Stimulated activated naive B cell treated with anti-CD40 and anti-IgM and Interleukin-4, amounts not matched to agents 10 μg/mL and 1 μg/mL and 100 μg/mL, for 72 hours (primary cell): ENCODE measurements at places on chromosomes 12 and 14.
A peak's percentile ranks its signal among the peaks of the same experiment; 100 is the strongest.

- H3K27ac ChIP-seq = no peak overlapping the region
- no peaks in the 10 kb centered on the region for H3K4me1 ChIP-seq
- H3K4me3 ChIP-seq = no peak overlapping the region
- H3K27me3 ChIP-seq = peaks cover 36% of the 10 kb centered on the region
Measured at GRCh38 chr14:55253276-55253675, 17.9 kb upstream of the FBXO34 start.

DNA sequence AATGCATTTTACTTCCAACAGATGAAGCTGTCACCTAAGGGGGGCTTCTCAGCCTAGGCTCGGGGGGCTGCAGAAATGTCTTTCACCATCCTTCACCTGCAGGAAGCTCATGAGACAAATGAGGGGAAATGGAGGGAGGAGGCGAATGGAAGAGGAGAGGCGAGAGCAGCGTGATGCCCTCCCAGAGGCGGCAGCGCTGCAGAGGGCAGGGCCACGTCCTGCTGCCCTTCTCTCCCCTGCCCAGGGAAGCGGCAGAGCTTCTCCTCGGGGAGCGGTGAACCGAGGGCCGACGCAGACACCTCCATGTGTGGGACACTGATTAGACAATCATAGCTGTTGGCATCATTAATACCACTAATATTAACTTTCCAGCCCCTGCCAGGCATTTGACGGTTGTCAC, 78.3 kb downstream of the SERPINA3 start:
- no peak overlapping the region for H3K27ac ChIP-seq
- no peaks in the 10 kb centered on the region for H3K36me3 ChIP-seq

- H3K36me3 ChIP-seq = peaks cover 72% of the 10 kb centered on the region
- H3K4me3 ChIP-seq = no peak overlapping the region
- peak overlapping the region; percentile 66 for H3K27ac ChIP-seq
- DNase-seq = no peak
- no peaks in the 10 kb centered on the region for H3K27me3 ChIP-seq
- peaks cover 20% of the 10 kb centered on the region for H3K4me1 ChIP-seq
Measured at GRCh38 chr14:105051182-105052109, 13.8 kb downstream of the GPR132 start.

DNA sequence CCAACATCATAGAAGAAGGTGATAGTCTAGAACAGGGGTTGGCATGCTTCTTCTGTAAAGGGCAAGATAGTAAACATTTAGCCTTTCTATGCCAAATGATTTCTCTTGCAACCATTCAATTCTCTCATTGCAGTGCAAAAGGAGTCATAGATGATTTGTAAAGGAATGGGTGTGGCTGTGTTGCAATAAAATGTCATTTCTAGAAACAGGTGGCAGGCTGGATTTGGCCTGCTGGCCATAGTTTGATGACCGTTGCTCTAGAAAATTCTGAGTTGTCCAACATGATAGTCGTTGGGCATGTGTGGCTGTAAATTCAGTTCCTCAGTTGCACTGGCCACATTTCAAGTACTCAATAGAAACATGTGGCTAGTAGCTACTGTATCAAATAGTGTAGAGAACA, 21.7 kb downstream of the SMCO2 start:
- H3K4me3 ChIP-seq = no peak overlapping the region
- no peaks in the 10 kb centered on the region for H3K36me3 ChIP-seq
- H3K4me1 ChIP-seq = peaks cover 6% of the 10 kb centered on the region
- no peak for DNase-seq

- H3K4me1 ChIP-seq = peaks cover 43% of the 10 kb centered on the region
- peak overlapping the region; percentile 90 for H3K4me3 ChIP-seq
- no peaks in the 10 kb centered on the region for H3K27me3 ChIP-seq
Measured at GRCh38 chr14:77033622-77034589, 5.4 kb upstream of the IRF2BPL start.

- no peak for DNase-seq
- no peak overlapping the region for H3K4me3 ChIP-seq
- peaks cover 6% of the 10 kb centered on the region for H3K4me1 ChIP-seq
- H3K36me3 ChIP-seq = peaks cover 19% of the 10 kb centered on the region
Measured at GRCh38 chr12:132754160-132754932, 7.3 kb downstream of the ANKLE2 start.

DNA sequence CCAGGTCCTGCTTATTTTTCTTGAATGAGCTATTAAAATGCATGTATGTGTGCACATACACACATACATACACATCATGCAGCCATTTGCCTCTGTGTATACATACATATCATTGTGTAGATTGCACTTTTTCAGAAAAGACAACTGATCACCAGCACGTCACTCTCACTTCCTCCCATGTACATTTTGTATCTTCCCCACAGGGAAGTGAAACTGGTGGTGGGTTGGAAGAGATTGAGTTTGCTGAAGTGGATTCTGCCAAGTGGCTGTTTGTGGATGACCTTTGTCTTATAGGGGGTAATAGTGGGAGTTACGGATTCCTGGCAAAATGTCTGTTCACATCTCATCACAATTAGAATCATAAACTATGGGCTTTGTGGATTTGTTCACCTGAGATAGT, 448.6 kb downstream of the RAD51B start:
- peak overlapping the region; percentile 97 for H3K27ac ChIP-seq
- H3K4me3 ChIP-seq = peak overlapping the region; percentile 28
- no peaks in the 10 kb centered on the region for H3K27me3 ChIP-seq
- peak; percentile 86 for DNase-seq
- peaks cover 11% of the 10 kb centered on the region for H3K36me3 ChIP-seq
- peaks cover 51% of the 10 kb centered on the region for H3K4me1 ChIP-seq

DNA sequence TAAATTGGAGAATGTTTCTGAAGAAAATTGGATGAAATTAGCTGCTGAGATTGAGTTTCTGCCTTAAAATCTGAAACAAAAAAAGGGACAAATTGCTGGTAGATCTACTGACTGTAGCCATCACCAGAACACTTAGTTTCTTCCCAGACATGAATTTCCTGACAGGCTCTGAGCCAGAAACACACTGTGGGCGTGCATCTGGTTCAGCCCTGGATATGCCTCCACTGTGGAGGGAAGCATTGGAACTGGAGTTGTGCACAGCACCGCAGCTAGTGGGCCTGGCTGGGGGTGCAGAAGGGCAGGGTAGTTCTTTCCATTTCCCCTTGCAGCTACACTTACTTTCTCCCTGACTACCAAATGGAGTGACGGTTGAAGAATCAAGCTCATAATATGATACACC, 31.2 kb downstream of the CREBL2 start:
- H3K4me1 ChIP-seq = peaks cover 18% of the 10 kb centered on the region
- H3K4me3 ChIP-seq = no peak overlapping the region
- no peak for DNase-seq
- H3K27ac ChIP-seq = no peak overlapping the region

GRCh38 chr14:100415226-100415625, 92.1 kb downstream of the SLC25A47 start:
- peaks cover 5% of the 10 kb centered on the region for H3K4me1 ChIP-seq
- DNase-seq = no peak
- H3K27ac ChIP-seq = no peak overlapping the region
- no peaks in the 10 kb centered on the region for H3K27me3 ChIP-seq
- H3K36me3 ChIP-seq = peaks cover 2% of the 10 kb centered on the region

DNA sequence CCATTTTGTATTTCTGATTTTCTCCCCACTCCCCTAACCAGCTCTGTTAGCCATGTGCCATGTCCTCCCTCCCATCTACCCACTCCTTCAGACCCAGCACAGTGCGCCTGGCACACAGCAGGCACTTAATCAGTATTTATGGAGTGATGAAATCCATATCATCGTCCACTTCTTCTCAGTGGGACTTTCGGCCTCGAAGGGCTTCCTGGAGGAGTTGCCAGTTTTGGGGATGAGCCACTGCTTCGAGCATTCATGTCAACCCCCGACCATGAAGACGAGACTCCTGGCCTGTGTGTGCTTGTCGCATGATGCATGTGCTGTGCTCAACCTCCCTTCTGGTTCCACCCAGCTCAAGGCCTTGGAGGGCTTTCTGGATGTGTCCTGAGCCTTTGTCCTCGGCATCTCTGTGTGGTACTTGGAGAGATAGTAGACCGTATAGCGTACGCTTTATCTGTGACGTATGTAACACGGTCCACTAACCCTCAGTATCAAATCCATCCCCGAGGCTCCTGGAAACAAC, 119.5 kb upstream of the RTL1 start:
- peaks cover 33% of the 10 kb centered on the region for H3K27me3 ChIP-seq
- H3K4me1 ChIP-seq = no peaks in the 10 kb centered on the region
- no peak for DNase-seq
- H3K27ac ChIP-seq = no peak overlapping the region

GRCh38 chr14:53596853-53597525, 359.6 kb downstream of the BMP4 start:
- H3K4me3 ChIP-seq = no peak overlapping the region
- no peak for DNase-seq
- no peaks in the 10 kb centered on the region for H3K36me3 ChIP-seq
- H3K4me1 ChIP-seq = no peaks in the 10 kb centered on the region
- peaks cover 4% of the 10 kb centered on the region for H3K27me3 ChIP-seq
- no peak overlapping the region for H3K27ac ChIP-seq

- no peak overlapping the region for H3K27ac ChIP-seq
- DNase-seq = no peak
- H3K27me3 ChIP-seq = peaks cover 8% of the 10 kb centered on the region
- H3K36me3 ChIP-seq = no peaks in the 10 kb centered on the region
- no peak overlapping the region for H3K4me3 ChIP-seq
Measured at GRCh38 chr12:67107235-67107634, 161.9 kb upstream of the CAND1 start.

- no peak for DNase-seq
- no peaks in the 10 kb centered on the region for H3K36me3 ChIP-seq
Measured at GRCh38 chr12:48968467-48968866, 3.1 kb downstream of the WNT10B start.

- no peak overlapping the region for H3K4me3 ChIP-seq
- no peak overlapping the region for H3K27ac ChIP-seq
- H3K4me1 ChIP-seq = no peaks in the 10 kb centered on the region
- H3K36me3 ChIP-seq = no peaks in the 10 kb centered on the region
- DNase-seq = no peak
Measured at GRCh38 chr14:69531135-69531534, 43.5 kb downstream of the CCDC177 start.

DNA sequence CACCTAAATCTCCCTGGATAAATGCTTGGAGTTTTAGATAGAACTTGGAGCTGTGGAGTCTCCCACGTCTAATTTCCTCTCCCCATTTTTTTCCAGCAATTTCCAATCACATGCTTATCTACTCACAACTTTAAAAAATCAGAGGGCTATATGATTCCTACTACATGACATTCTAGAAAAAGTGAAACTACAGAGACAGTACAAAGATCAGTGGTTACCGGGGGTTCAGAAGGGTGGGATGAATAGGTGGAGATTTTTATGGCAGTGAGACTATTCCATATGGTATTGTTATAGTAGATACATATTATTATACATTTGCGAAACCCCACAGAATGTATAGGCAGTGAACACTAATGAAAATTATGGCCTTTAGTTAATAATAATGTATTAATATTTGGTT, 35.5 kb downstream of the ATF7 start:
- H3K27ac ChIP-seq = peak overlapping the region; percentile 16
- peaks cover 14% of the 10 kb centered on the region for H3K36me3 ChIP-seq
- peaks cover 18% of the 10 kb centered on the region for H3K4me1 ChIP-seq
- no peaks in the 10 kb centered on the region for H3K27me3 ChIP-seq

DNA sequence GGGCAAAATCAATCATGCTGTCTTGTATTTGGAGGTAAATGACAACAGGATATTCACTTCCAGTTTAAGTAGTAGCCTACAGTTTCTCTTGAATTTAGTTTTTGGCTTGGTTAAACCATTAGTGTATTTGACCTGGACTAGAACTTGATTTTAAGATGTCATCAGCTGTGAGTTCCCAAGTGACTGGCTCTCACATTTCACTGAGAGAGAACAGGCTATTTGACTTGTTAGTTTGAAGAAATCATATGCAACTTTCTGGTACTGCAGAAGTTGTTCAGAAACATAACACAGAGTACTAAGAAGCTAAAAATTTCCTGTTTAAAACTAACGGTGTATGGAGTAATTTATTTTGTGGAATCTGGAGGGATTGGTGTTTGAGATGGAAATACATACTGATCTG, 22.3 kb downstream of the MNAT1 start:
- no peak overlapping the region for H3K27ac ChIP-seq
- H3K4me1 ChIP-seq = peaks cover 63% of the 10 kb centered on the region
- H3K27me3 ChIP-seq = no peaks in the 10 kb centered on the region
- H3K36me3 ChIP-seq = peaks cover 2% of the 10 kb centered on the region
- no peak for DNase-seq
- H3K4me3 ChIP-seq = no peak overlapping the region

GRCh38 chr12:47442310-47442709, 263.5 kb downstream of the RPAP3 start:
- no peaks in the 10 kb centered on the region for H3K4me1 ChIP-seq
- H3K27ac ChIP-seq = no peak overlapping the region
- no peak overlapping the region for H3K4me3 ChIP-seq

- no peak overlapping the region for H3K4me3 ChIP-seq
- no peak for DNase-seq
- H3K27ac ChIP-seq = no peak overlapping the region
Measured at GRCh38 chr12:25585021-25585523, 32.0 kb upstream of the LMNTD1 start.

DNA sequence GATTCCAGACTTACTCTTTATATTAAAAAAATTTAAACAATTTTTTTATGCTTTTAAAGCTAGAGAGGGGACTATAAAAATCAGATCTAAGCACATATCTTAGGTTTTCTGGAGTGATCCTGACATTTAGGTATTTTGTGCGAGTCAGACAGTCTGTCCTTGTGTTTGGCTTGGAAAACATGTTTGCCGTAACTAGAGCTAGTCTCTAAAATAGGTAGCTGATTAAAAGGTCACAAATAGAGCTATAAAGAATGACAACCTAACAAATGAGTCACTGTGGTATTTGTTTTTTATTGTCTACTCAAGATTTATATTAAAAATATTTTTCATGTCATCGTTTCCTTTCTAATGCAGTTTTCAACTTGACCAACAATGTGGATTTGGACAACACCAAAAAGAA, 73.4 kb downstream of the MNAT1 start:
- DNase-seq = no peak
- H3K4me1 ChIP-seq = peaks cover 2% of the 10 kb centered on the region
- H3K36me3 ChIP-seq = peaks cover 51% of the 10 kb centered on the region
- H3K27me3 ChIP-seq = no peaks in the 10 kb centered on the region
- H3K27ac ChIP-seq = no peak overlapping the region
- H3K4me3 ChIP-seq = no peak overlapping the region

DNA sequence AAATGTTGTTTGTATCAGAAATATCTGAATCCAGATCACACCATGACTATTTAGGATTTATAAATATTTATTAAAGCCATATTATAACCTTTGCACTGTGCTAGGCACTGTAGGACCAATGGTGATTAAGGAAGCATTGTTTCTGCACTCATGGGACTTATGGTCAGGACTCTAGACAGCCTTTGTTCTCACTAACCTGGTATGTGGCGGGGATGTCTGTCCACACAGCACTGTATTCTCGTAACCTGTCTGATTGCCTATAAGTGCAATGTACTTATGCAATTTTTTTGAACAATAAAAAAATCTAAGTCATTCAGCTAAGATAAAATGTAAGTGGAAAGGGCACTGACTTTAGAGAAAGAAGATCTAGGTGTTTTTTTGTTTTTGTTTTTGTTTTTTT, 6.7 kb upstream of the SSPN start:
- no peak for DNase-seq
- H3K36me3 ChIP-seq = no peaks in the 10 kb centered on the region
